ENCODE measurements at places on chromosomes 6 and 20. TPM values are rescaled to one million over a fixed set of nuclear protein-coding genes. Genes with fewer than 3 reads are reported as not detected.

SLC17A1 gene
- total RNA-seq: not detected

ZNF335 gene
- total RNA-seq: 38.1 TPM

TFAP2D gene
- not detected for total RNA-seq

TOX2 gene
- not detected for total RNA-seq

SIRPA gene
- total RNA-seq: 31.6 TPM

PLCB1 gene
- 105 TPM for total RNA-seq

SLX4IP gene
- 8.5 TPM for total RNA-seq

PAK5 gene
- total RNA-seq: not detected

FAM209B gene
- not detected for total RNA-seq

DNA sequence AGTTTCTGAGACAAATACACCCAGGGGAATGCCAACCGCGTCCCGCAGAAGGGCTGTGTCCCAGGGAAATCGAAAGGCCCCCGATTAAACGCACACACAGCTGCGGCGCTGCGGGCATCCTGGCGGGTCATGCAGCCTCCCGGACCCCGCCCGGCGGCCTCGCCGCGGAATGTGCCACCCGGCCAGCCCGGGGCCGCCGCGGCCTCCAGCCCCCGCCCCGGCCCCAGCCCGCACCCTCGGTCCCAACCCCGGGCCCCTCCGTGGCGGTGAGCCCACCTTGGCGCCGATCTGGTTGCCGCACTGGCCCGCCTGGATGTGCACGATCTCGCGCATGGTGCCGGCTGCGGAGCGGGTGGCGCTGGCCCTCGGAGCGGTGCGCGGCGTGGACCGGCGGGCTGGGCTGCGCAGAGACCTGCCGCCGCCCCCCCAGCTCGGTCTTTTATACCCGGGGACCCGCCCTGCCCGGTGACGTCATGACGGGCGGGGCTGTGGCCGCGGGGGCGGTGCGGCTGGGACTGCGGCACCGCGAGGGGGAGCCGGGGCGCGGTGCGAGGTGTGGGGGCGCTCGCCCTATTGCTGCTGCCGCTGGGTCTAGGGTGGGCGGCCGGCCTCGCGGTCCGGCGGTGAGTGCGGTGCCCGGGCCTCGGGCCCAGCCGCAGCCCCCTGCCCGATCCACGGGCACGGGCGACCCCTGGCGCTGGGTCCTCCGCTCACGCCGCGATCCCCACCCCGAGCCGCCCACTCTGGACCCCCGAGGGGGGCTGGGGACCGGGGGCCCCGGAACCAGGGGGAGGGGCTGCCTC is at the start of gene TUBB2A:
Gene TUBB2A, minus strand, starts transcription at position 414 of the 803 bp plus-strand sequence. Its CDS starts 81 bp downstream, at position 333.
- peak; percentile 92 for DNase-seq

- no peak for DNase-seq
Measured at GRCh38 chr6:82094166-82094806, 153.3 kb downstream of the IBTK start.

DNA sequence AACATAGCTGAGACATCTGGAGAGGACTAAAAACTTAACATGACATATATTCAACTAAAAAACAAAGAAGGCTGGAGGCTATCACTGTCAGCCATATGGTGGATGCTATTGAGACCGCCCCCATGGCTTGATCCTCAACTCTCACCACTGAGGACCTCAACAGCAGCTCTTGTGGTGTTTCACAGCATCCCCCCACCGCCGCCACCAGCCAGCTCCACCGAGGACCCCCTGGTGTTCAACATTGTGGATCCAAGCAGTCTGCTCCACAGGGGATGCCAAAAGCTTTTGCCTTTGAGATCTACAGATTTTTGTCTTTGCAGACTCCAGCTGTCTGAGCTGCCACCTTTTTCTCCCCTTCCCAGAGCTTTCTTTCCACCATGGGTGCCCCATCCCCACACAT is 64.6 kb downstream of the NUS1 start:
- no peak for DNase-seq

DNA sequence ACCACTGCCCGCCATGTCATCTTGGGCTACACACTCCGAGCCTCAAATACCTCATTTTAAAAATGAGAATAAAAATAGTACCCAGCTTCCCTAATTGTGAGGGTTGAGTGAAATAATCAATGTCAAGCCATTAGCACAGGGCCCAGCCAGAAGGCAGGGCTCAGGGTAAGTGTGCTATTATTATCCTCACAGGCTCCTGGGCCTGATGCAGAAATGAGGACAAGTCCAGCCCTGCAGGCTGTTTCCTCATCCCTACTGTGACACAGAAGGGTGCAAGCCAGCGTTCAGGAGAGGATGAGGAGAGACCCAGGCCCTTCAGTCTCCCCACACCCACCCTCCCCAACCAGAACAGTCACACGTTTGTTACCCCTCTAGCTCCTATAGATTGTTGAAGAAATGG is 4.0 kb downstream of the DLK2 start:
- DNase-seq: no peak

DNA sequence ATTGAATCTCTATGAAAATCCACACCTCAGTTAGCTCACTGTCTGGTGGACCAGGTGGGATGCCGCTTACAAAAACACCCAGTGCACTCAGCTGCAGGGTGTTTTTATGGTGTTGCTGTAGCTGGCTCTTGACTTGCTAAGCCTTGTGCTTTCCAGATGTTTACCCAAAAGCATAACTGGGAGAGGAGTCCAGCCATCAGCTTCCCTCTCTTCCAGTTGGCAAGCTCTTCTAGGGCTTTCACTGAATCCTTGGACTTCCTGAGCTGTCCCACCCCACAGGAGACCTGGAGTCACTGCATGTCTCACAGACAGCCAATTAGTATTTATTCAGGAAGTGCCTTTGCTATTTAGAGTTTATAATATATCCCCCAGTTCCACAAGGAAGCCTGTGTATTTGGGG is 210.9 kb downstream of the FNDC1 start:
- DNase-seq: no peak

DNA sequence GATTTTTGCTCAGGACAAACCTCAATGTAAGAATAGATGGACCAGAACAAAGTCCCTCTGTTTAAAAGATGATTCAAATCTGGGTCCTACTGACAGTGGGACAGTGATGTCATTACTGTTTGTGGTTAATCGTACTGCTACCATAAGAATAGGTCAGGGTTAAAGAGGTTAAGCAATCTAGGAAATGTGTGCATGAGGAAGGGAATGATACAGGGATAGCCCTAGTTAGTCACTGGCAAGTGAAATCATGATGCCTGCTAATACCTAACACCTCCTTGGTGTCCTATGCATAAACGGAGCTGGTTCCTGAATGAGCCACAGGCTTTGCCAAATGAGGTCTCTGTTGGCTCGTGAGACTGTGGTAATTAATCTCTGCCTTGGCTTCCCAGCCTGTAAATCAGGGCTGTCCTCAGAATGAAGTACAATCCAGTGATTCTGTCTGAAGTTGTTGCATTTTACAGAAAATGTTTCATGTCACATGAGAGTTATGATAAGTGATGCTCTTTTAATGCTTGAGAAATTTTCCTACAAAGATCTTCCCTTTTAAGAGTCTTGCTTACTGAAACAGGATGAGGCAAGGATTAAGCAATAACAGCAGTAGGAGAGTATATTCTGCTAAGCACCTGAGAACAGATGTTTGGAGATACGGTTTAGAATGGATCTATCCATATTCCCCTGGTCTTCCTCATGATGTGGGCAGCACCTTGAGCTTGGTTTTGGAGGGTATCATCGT is 3.8 kb downstream of the MEP1A start:
- no peak for DNase-seq

DNA sequence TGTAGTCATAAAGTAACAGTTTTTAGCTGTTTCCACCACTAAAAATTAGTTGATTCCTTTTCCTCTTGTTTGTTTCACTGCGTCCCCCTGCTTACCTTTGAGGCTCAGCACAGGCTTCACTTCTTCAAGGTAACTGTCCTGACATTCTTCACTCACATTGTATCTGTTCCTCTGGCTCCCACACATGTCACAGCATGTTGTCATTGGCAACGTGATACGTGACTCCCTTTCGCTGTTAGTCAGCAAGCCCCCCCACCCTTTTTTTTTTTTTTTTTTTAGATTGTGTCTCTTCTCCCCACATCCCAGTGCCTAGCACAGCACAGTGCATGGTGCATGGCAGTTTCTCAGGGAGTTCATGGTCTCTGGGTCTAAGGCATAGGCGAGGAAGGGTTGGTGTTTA is 13.3 kb downstream of the VAPB start:
- no peak for DNase-seq

GRCh38 chr6:125836466-125836865 is 45.7 kb downstream of the NCOA7 start:
- DNase-seq: no peak

DNA sequence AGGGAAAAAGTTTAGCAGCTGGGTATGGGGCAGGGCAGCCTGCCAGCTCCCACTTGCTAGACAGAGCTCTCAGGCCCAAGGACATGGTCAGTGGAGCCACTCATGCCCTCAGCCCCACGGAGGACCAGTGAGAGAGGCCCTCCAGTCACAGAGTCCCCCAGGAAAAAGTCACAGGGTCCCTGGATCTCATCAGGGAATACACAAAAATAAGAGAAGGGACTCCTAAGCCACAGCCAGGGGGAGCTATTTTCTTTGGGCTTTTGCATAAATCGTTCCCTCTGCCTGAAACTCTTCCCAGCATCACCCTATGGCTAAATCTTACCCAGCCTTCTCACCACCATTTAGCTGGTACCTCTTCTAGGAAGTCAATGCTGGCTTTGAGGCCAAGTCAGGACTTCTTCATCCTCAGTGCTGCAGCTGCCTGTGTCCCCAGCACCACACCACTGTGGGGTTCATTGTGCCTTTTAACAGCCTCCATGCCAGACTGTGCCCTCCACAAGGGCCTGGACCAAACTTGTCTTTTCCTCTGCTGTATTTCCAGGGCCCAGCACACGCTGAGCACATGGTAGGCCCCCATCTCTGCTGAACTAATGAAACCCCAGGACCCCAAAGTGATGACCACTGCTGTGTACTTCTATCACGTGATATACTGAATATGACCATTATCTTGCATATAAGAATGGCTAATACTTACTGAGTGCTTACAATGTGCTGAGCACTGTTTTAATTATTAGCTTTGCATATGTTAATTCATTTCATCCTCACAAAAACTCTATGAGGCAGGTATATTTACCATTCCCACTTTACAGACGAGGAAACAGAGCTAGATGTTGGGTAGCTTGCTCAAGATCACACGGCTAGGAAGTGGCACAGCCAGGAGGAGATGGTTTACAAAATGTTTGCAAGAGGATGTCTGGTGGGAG is 2.0 kb downstream of the ZNF335 start:
- peak; percentile 77 for DNase-seq

- DNase-seq: no peak
Measured at GRCh38 chr6:170184316-170184715, 106.6 kb downstream of the DLL1 start.

DNA sequence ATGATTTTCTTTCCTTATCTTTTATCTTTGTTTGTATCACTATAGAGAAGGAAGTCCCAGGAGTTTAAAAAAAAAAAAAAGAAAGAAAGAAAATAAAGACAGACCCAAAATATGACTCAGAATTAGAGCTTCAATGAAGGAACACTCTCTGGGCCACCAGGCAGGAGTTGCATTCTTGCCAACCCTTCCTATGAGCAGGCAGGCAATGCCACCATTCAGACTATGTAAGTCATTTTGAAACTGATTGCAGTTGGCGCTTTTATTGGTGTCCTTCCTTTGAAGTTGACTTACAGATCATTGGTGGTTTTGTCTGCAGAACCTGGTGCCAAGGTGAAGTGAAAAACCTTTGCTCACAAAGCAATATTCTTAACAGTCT is 50.3 kb downstream of the MYB start:
- no peak for DNase-seq

GRCh38 chr20:52346797-52347196 is 155.2 kb upstream of the ZFP64 start:
- no peak for DNase-seq

DNA sequence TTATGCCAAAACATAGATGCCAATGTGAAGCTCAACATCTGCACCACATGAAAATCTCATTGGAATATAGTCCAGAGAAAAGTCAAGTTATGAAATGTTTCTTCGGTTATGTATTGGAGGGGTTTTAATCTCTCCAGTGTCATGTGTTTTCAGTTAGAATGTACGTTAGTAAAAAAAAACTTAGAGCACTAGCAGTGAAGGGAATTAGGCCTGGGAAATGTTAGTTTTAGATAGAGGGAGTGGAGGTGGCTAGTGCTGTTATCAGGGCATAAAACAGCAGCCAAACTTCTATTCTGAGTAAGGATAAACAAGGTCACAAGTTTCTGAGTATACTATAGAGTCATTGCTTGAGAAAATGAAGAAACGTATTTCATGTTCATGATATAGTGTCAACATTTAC is 42.9 kb downstream of the HDGFL1 start:
- DNase-seq: no peak

DNA sequence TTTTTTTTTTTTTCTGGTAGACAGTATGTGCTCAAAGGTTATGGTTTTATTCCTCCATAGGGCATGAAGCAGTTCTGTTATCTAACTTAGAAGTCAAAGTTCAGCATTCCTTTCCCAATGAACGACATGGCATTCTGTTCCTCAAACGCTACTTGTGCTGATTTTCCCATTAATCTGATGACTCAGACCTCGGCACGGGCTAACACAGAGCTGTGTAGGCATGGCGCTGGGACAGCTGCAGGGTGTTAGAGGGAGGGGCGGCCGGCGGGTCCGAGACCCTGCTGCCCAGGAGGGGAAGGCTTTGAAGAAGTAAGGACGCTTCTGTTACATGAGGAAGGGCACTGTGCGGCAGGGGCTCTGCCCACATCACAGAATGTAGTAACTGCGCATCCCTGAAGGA is 93.6 kb upstream of the AGPAT4 start:
- peak; percentile 76 for DNase-seq

Measured in Caco-2 (cell line).